ENCODE measurements at places on chromosomes 2 and 18. TPM values are rescaled to one million over a fixed set of nuclear protein-coding genes. Genes with fewer than 3 reads are reported as not detected.

- DNase-seq, result no peak
Measured at GRCh38 chr2:224135881-224136280, 96.8 kb upstream of the SERPINE2 start.

GRCh38 chr2:8421658-8422449 is 260.0 kb upstream of the ID2 start:
- no peak for DNase-seq

DNA sequence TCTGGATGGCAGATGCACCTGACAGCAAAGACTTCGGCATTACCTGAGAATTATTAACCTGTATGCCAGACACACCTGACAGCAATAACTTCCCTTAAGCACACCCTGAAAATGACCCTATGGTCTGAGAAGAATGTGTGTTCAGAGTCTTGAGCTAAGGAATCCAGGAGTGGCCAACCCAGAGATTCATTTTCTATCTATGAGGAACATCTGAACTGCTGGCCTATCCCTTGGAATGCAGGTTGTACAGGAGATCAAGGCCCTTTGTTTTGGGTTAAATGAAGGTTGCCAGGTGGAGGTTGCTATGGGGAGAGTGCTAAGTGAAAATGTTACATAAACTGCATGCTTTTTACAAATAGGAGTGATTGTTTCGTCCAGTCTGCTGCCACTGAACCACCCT is 200.9 kb upstream of the MEIS1 start:
- no peak for DNase-seq

DSG4 gene
- total RNA-seq, result not detected

PDE11A gene
- not detected for total RNA-seq

DNA sequence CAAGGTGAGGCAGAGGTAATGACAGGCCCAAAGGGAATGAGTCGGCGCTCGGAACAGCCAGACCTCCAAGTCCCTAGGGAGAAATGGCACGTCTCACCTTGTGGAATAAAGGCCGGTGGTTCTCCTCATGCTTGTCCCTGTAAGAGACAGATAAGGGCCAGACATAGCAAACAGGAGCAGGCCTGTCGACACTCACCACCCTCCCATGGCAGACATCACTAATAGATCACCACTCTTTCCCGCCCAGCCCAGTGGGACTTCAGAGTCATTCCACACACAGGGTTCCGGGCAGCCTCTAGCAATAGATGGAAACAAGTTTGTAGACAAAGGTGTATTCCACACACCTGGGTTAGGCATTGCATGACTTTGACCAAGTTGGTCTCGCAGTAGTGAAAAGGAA is 6.3 kb downstream of the DNPEP start:
- DNase-seq, result no peak

DNA sequence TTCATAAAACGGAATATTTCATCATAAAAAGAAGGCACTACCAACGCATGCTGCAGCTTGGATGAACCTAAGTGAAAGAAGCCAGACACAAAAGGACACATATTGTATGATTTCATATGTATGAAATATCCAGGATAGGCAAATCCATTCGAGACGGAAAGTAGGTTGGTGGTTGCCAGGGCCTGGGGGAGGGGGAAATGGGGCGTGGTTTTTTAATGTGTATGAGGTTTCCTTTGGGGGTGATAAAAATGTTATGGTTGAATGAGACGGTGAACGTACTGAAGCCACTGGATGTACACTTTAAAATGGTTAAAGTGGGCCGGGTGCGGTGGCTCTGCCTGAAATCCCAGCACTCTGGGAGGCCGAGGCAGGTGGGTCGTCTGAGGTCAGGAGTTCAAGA is 20.0 kb upstream of the SPATA3 start:
- no peak for DNase-seq
